NCI-H187 treated with DMSO at 0.1 percent for 48 hours (cell line): ENCODE measurements at places on chromosomes 1 and 21.

DNA sequence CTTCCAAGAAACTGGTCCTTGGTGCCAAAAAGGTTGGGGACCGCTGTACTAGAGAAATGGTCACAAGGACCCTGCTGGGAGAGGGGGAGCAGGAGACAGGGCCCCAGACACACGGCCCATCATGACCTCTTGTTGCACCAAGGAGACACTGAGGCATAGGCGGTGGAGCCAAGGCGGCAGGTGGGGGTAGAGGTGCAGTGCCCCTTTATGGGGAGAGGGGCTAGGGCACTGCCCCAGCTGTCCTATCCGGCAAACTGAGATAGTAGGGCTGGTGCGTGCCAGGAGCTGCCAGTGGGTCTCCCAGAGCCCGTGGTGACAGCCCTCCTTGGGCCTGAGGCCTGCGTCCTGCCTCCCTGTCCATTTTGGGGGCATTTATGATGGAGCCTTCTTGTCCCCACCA is 20.3 kb downstream of the TNNT2 start:
- DNase-seq: no peak

DNA sequence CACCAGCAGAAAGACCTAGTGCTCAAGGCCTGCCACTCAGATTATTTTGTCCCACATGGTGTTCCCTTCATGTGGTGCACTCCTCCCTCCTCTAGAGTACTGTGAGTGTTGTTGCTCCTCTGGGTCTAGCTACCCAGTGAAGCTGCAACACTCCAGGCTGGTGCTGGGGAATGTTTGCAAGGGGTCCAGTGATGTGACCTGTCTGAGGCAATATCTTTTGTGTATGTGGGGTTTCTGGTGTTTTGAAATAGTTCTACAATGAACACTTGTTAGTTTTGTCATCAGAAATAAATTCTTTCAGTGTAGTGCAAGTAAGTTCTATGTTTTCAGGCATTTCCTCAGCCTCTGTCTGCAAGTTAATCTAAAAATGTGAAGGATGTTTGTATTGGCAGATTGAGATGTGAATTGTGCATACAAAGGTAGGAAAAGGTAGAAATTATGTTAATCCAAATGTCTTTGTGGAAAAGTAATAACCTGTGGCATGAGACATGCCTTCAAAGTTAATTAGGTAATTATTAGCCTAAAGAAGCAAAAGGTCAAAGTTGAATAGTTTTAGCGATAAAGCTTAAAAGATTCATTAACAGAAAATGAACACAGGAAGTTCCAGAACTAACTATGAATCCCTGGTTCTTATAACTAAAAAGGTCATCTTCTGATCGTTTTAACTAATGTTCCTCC is 616.8 kb downstream of the LTN1 start:
- DNase-seq: no peak

DNA sequence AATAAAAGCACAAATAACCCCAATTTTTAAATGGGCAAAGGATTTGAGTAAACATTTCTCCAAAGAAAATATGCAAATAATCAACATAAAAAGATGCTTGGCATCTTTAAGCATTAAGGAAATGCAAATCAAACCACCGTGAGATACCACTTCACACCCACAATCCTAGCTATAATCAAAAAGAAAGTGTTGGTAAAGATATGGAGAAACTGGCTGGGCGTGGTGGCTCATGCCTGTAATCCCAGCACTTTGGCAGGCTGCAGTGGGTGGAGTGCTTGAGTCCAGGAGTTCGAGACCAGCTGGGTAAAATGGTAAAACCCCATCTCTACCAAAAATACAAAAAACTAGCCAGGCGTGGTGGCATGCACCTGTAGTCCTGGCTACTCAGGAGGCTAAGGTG is 16.9 kb downstream of the ARHGEF11 start:
- no peak for DNase-seq

DNA sequence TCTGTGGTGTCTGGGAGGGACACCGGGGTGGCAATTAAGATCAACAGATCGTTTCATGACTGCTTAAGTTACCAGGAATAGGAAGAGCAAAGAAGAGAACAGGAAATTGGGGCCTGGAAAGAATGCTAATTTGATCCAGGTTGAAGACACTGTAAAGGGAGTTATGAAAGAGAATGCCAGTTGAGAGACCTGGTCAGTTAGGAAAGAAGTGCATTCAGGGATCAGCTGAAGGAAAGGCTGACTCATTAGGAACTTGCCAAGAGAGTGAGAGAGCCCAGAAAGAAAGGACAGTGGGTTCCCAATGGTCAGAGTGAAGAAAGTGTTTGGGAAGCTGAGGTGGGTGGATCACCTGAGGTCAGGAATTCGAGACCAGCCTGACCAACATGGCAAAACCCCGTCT is 119.6 kb downstream of the UBE2U start:
- DNase-seq: no peak
